ENCODE measurements at places on chromosomes 3 and 15.

GRCh38 chr3:56918111-56918568 lies 116.4 kb upstream of the ARHGEF3 start:
- DNase-seq = no peak

- DNase-seq = no peak
Measured at GRCh38 chr3:98770261-98771039, 7.3 kb downstream of the ST3GAL6 start.

DNA sequence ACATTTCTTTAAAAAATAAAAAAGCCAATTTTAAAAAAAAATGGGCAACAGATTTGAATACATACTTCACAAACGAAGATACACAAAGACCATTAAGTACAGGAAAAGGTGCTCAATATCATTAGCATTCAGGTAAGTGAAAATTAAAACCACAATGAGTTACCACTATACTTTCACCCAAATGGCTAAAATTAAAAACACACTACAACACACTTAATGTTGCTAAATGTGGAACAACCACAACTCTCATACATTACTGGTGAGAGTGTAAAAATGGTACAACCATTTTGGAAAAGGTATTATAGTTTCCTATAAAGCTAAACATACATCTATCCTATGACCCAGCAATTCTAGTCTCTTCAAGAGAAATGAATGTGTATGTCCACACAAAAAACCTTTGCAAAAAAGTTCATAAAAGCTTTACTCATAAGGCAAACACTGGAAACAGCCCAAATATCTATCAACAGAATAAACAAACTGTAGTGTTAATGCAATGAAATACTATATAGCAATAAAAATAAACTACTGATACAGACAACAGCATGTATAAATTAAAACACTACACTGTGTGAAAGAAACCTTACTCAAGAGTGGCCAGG lies 14.9 kb downstream of the IP6K1 start:
- no peak for DNase-seq

- DNase-seq = no peak
Measured at GRCh38 chr3:62611541-62612240, 238.3 kb upstream of the FEZF2 start.

DNA sequence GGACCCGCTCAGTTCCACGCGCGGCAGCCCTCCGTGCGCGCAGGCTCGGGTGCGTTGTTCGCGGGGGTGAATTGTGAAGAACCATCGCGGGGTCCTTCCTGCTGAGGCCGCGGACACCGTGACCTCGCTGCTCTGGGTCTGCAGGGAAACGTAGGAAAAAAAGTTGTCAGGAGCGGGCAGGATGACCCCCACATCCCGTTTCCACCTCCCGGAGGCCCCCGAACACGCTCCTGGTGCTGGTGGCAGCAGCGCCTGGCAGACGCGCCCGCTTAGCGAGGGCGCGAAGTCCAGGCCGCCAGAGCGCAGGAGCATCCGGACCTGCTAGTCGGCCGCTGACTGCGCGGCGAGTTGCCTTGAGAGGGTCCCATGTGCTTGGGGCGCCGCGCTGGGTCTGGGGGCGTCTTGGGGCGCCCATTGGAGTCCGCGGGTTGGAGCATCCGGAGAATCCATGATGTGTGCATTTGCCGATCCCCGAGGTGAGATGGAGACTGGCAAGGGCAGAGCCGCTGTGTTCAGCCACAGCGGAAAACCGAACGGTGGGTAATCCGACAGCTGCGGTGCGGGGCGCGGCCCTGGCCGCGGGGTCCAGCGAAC lies 520 bp downstream of the GREM1 start:
- peak; percentile 2 for DNase-seq

GRCh38 chr3:127647166-127647844 lies 18.3 kb downstream of the PODXL2 start:
- no peak for DNase-seq

- DNase-seq = no peak
Measured at GRCh38 chr15:90597577-90597976, 67.9 kb downstream of the CRTC3 start.

- DNase-seq = no peak
Measured at GRCh38 chr3:98966862-98967546, 65.5 kb upstream of the DCBLD2 start.

- DNase-seq = no peak
Measured at GRCh38 chr15:42371096-42371495, 11.8 kb downstream of the CAPN3 start.

DNA sequence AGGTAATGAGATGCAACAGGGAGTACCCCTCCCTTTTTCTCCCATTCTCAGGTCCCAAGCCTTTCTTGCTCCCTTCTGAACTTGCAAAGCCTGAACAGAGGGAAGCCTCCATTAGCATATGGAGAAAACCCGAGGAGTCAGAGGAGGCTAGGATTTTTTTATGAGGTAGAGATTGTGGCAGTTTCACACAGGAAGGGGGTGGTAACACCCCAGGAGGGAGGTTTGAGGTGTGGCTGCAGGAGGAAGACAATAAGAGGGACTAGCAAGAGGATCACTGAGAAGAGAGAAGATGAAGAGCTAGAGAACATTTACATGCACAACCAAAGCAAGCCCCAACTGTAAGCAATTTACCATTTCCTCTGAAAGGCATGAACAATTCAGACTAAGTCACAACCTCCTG lies 322.7 kb downstream of the SV2B start:
- no peak for DNase-seq

DNA sequence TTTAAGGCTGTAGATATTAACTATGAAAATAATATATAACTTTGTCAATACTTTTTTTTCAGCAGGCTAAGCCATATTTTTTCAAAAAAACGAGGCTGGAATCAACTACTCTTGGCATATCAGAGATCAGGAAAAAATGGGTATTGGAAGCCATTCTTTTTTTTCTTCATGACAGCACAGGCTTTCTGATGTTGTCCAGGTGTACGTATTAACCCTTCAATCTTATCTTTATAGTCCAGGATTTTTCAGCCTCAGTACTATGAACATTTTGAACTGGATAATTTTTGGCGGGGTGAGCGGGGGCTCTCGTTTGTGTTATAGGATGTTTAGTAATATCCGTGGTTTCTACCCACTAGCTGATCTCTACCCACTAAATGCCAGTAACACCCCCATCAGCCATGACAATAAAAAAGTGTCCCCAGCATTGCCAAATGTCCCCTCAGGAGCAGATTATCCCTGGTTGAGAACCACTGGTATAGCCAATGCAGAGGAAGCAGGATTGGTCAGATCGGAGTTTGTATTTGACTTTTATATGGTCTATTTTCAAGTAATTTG lies 52.0 kb downstream of the PLCL2 start:
- no peak for DNase-seq

DNA sequence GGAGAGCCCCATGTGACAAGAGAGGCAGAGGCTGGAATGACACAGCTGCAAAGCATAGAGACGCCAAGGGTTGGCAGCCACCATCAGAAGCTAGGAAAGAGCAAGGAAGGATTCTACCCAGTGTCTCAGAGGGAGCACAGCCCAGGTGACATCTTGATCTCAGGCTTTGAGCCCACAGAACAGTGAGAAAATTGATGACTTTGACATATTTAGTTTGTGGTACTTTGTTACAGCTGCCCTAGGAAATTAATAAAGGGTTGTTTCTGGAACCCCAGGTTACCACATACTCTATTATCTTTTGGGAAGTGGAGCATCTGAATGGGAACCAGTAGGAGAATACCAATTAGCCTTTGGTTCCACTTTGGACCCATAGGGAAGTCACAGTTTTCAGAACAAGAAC lies 231.7 kb downstream of the ZNF621 start:
- no peak for DNase-seq

DNA sequence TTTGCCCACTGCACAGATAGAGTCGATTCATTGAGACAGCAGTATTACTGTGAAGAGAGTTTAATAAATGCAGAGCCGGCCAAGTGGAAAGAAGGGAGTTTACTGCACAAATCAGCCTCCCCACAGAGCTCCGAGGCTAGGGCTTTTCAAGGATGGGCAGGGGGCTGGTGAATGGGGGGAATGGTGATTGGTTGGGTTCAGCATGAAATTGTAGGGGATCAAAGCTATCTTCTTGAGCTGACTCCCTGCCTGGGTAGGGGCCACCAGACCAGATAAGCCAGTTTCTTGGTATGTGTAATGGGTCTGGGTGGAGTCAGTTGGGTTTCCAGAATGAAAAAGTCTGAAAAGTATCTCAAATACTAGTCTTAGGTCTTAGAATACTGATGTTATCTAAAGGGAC lies 66.6 kb downstream of the SYNPR start:
- DNase-seq = peak; percentile 16

DNA sequence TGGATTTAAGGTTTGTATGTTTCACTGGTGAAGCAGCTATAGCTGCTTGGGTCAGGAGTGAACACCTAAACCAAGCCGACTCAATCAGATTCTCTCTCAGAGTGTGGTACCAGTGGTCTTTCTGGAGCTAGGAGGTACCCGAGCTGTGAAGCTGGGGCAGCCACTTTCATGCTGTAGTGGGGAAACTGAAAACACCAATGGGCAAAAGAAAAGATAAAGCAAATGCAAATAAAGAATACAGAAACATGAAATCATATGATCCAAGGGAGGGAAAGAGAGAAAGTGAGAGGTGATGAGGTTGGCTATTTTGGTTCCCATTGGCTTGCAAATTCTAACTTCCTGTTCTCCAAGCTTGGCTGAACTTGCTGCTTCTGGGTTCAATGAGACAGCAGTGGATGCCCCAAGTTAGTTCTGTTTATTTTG lies 212.3 kb upstream of the CFAP20DC start:
- no peak for DNase-seq

GRCh38 chr3:82556113-82556512 lies 794.7 kb upstream of the GBE1 start:
- DNase-seq = peak; percentile 89

- DNase-seq = no peak
Measured at GRCh38 chr3:197393711-197394110, 95.3 kb upstream of the DLG1 start.

GRCh38 chr15:57503051-57503702 lies 88.5 kb upstream of the MYZAP start:
- DNase-seq = no peak

- no peak for DNase-seq
Measured at GRCh38 chr3:32414522-32415202, 23.0 kb downstream of the CMTM7 start.

DNA sequence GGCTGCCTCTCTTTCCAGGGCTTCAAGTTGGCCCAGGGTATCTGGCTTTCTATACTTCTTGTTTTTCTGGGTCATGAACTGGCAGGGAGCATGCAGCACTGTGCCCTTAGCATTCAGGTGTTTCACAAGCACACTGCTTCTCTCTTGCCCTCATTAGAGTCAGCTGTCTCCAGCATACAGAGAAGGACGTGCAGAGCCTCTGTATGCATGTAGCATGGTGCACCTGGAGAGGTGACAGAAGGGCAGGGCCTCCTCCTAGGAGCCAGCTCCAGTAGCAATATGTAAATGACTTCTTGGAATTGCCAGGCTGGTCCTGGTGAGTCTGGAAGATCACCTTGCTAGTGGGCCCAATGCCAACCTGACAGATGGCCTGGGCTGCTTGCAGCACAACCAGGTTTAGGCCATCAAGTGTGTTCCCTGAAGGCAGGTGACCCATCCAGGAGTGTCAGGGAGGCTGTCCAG lies 44.8 kb upstream of the ATP2C1 start:
- DNase-seq = peak; percentile 73

- no peak for DNase-seq
Measured at GRCh38 chr3:15796771-15797641, 773 bp downstream of the ANKRD28 start.

GRCh38 chr3:152466784-152467183 lies 198.1 kb downstream of the MBNL1 start:
- DNase-seq = no peak

GRCh38 chr3:37628711-37629301 lies 232.9 kb upstream of the CTDSPL start:
- no peak for DNase-seq

GRCh38 chr3:114634635-114635034 lies 340.8 kb downstream of the TIGIT start:
- no peak for DNase-seq

DNA sequence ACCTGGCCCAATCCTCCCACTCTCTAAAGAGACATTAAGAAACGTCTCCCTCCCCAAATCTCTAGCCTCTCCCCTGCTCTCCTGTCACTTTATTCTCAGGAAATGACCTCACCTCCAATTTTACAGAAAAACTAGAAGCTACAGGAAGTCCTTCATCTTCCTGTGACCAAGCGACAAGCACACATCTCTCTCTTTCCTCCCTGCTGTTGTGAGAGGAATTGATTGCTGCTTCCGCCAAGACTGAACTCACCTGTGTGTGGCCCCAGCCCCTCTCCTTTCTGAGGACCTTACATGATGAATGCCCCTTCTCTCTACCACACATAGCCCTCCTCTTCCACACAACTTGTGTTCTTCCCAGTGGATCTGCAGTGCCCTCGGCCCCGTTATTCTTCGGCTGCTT lies 18.2 kb downstream of the DNAJB8 start:
- DNase-seq = no peak

- no peak for DNase-seq
Measured at GRCh38 chr3:4581124-4581424, 87.9 kb downstream of the ITPR1 start.

DNA sequence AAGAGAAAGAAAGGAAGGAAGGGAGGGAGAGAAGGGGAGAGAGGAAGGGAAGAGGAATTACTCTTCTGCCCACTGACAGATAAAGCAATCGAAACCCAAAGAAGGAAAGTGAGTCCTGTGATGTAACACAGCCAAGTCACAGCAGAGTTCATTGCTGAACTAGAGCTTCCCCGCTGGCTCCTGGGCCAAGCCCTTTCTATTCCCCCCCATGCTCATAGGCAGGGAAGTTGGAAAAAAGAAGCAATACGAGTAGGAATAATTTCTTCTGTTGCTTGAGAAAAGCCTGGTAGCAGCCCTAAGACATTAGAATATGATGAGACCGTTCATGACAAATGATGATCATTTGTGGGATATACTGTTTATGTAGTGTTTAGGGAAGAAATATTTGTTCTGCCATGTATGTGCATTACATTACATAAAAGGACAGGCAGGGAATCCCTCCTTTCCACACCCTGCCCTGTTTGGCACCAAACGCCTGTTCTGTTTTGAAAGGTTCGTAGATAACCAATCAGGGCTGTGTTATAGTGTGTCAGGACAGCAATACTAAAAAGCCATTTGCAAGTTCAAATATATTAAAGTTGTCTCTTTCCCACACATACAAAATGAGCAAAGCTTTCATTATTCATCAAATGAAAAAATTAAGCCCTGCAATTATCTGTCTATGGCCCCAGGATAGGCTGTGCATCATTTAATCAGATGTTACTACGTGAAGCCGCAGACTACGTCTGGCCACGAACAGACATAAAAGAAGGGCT lies 111.0 kb upstream of the TRPM1 start:
- no peak for DNase-seq

DNA sequence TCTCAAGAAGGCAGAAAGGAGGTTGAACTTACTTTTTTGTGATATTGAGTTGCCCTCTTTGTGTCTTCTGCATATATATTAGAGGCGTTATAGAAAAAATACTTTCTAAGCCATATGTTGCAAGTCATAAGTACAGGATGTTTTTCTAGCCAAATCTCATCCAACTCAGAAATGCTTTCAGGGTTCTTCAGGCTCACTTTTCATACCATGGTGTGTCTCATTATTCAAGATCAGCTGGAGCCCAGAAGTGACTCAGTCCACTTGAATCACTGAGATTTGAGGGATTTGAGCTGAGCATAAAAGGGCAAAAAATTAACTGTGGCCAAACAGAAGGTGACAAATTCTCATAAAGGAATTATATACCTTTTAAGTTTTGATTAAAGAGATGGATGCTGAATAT lies 157.3 kb downstream of the WNT5A start:
- DNase-seq = no peak
